IMR-90 (cell line): ENCODE measurements at places on chromosomes 1 and 21. TPM values are rescaled to one million over a fixed set of nuclear protein-coding genes. Genes with fewer than 3 reads are reported as not detected.
A peak's percentile ranks its signal among the peaks of the same experiment; 100 is the strongest.

DNA sequence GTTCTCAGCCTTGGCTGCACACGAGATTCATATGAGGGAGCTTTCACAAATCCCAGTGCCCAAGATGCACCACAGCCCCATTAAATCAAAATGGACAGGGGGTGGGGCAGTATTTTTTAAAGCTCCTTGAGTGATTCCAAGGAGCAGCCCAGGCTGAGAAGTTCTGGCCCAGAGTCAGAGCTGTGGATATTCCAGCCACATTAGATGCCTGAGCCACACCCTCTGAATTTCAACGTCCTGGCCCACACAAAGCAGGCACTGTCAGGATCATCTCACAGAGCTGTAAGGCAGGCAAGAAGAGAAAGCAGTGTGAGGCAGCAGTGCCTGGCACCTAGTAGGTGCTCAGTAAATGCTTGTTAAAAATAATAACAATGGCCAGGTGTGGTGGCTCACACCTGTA, 37.4 kb downstream of the PAX7 start:
- H3K4me3 ChIP-seq, result no peak overlapping the region
- H3K36me3 ChIP-seq, result no peaks in the 10 kb centered on the region
- DNase-seq, result no peak

Gene SPTA1
- not detected in 2 replicates for total RNA-seq

- no peak overlapping the region for H3K27ac ChIP-seq
- H3K27me3 ChIP-seq, result no peaks in the 10 kb centered on the region
- DNase-seq, result no peak
- H3K4me3 ChIP-seq, result no peak overlapping the region
- no peaks in the 10 kb centered on the region for H3K36me3 ChIP-seq
Observed at GRCh38 chr1:72915581-72915980, 633.2 kb upstream of the NEGR1 start.

DNA sequence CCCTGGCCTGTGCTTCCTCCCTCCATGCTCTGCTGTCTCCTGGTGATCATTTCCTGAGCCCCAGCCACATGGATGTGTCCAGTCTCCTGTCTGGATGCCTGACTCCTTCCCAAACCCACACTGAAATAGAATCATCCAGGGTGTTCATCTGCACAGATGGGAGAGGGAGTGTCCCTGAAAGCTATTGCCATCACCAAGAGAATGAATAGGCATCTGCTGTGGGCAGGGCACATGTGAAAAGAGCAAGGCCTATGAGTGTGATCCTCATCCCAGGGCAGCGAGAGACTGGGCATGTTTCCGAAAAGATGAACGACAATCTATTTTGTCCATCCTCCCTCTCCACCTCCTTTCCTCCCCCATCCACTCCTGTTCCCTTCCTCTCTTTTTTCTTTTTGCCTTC, 5.0 kb downstream of the IGSF21 start:
- no peak overlapping the region for H3K4me3 ChIP-seq
- H3K27me3 ChIP-seq, result peaks cover 36% of the 10 kb centered on the region
- no peak overlapping the region for H3K27ac ChIP-seq

DNA sequence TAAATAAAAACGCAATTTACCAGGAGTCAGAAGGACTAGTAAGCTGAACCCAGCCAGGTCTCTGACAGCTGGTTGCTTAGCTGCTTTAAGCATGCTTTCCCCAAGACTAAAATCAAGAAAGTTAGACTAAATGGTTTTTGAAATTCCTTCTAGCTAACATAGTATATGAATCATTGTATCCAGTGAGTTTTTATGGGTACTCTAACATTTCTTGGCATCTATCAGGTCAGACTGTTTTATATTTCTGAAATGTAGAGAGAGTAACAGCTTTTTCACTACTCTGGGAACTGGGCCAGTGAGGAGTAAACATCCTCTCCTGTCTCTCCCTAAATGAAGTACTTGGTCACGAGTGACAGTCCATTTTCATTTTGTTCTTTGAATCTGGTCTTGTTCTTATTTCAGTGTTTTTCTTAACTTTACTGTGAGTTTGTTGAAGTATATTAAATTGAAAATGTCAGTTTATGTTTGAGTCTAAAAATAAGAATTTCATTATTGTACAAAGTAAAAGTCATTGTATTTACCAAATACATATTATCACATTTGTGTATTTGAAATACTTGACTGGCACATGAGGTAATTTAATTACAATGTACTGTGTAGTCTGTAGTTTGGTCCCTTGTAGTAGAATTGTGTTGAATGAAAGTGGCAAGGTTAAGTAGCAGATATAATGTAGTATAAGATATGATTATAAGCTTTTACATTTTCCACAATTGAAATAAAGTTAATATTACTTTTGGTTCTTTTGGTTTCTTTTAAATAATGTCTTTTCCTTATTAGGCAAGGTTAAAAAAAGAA, 47.6 kb downstream of the PKN2 start:
- peaks cover 4% of the 10 kb centered on the region; the same call in 1 of the 2 replicates for H3K36me3 ChIP-seq
- H3K27ac ChIP-seq, result no peak overlapping the region
- peak; percentile 97 for DNase-seq
- H3K27me3 ChIP-seq, result no peaks in the 10 kb centered on the region
- peak overlapping the region; percentile 7; the same call in 1 of the 2 replicates for H3K4me3 ChIP-seq
- peaks cover 5% of the 10 kb centered on the region for H3K4me1 ChIP-seq

DNA sequence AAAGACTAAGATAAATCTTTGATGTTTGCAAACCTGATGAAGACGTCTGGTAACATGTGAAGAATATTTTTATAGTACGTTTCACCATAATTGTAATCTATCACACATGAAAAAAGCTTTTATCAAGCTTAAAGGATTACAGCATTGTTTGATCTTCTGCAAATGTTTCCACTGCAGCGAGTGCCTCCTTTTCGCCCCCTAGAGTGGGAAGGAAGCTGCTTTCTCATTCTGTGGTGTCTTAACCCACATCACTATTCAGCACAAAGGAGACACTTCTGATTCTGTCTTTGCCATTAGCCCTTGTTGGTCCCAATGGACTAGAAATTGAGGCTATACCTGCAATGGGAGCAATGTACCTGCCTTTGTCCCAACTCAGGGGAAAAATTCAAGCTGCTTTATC, 46.0 kb upstream of the IL12RB2 start:
- no peaks in the 10 kb centered on the region for H3K4me1 ChIP-seq
- H3K27me3 ChIP-seq, result peaks cover 2% of the 10 kb centered on the region
- H3K36me3 ChIP-seq, result no peaks in the 10 kb centered on the region
- no peak for DNase-seq

DNA sequence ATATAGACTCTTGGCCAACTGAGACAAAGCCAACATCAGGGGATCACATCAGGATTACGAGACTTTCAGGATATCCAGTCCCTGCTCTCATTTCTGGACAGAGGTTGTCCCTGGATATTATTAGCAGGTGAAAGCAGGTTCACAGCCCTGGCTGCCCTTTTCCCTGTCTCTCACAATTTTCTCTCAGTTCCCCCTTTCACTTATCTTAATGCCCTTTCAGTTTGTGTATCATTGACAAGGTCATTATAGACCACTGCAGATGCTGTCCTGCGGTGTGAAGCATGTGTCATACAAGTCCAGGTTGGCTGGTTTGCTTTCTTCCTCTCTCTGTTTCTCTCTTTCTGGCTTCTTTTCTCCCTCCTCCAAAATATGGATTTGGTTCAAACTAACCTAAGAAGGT, 2.1 kb upstream of the KLHDC9 start:
- H3K27ac ChIP-seq, result no peak overlapping the region
- H3K36me3 ChIP-seq, result peaks cover 3% of the 10 kb centered on the region; the same call in 1 of the 2 replicates
- DNase-seq, result no peak

DNA sequence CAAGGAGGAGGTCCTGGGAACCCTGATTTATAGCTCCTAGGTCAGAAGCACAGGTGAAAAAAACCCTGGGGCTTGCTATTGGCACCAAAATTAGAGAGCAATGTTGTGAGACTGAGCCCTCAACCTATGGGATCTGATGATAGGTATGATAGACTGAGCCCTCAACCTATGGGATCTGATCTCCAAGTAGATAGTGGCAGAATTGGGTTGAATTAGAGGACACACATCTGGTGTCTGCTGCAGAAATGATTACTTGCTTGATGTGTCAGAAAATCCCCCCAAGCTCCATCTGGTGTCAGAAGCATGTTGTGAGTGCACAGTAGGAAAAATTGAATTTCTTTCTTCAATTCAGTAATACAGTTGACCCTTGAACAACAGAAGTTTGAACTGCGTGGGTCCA, 62.4 kb downstream of the MAP3K21 start:
- H3K27me3 ChIP-seq, result no peaks in the 10 kb centered on the region; the same call in 1 of the 2 replicates
- no peak overlapping the region for H3K4me3 ChIP-seq
- H3K27ac ChIP-seq, result no peak overlapping the region
- H3K4me1 ChIP-seq, result no peaks in the 10 kb centered on the region

DNA sequence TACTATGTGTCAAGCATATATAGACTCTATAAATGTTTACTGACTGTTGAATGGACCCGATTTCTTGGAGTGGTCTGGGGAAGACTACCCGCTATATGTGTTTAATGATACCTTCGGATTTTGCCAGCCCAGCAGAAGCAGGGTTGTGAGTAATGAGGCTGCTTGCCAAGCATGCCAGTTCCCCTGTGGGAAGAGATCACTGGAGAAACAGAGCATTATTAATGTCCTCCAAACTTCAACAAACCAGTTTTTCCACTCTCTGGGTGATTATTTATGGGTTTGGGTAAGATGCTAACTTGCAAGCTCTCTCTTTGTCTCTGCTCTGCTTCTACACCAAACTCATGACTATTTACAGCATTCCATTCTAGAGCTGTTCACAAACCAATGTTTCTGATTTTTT, 25.1 kb upstream of the PHGDH start:
- no peak for DNase-seq
- no peaks in the 10 kb centered on the region for H3K36me3 ChIP-seq
- no peaks in the 10 kb centered on the region for H3K4me1 ChIP-seq
- H3K27me3 ChIP-seq, result peaks cover 15% of the 10 kb centered on the region

DNA sequence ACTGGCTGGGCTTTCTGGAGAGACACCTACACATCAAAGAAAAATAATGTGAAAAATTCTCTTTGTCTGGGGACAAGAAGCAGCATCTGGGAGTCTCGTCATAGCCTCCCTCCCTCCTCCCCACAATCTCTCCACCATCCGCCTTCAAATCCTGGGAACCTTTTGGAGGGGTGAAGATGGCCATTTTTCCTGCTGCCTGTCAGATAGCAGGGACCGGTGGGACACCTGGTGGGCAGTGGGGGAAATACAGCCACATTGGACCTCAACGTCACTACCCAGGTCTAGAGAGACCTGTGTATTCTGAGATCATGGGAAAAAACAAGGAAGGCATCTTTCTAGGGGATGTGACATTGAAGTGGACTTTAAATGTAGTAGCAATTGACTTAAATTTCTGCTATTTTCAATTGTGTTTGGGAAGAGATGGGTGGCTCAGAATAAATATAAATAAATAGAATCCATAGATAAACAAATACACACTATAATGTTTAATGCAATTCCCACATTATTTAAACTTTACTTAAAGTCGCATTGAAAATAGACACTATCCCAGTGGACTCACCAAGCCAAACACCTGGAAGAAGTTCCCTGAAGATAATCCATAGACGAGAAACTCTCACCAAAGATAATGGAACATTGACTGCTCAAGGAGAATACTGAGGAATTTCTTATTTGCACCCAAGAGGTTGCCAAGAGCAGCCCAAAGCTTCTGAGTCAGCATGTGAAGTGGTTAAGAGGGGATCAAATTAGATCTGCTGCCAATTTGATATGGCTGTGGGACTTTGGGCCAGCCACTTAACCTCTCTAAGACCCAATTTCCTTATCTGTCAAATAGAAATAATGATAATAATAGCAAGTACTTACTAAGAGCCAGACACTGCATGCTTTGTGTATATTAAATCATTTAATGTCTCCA, 147.6 kb upstream of the CAMK1G start:
- H3K27me3 ChIP-seq, result peaks cover 5% of the 10 kb centered on the region
- H3K27ac ChIP-seq, result no peak overlapping the region
- no peaks in the 10 kb centered on the region for H3K36me3 ChIP-seq
- H3K4me1 ChIP-seq, result 0 out of 2 replicates have a peak, but pooled peaks cover 1% of the 10 kb centered on the region
- H3K4me3 ChIP-seq, result no peak overlapping the region

DNA sequence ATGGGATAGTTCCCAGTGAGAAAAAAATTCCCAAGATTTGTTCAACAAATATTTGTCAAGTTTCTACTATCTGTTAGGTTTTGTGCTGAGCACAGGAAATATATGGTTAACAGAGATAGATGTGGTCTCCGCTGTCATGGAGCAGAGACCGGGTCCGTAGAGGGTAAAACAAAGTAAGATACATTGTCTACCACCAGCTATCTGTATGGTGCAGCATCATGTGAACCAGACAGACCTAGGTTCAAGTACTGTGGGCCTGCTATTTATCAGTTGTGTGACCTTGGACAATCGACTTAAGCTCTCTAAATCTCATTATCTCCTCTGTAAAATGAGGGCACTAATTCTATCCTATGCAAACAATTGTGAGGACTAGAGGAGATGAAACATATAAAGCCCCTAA, 109.8 kb downstream of the DUSP10 start:
- no peaks in the 10 kb centered on the region for H3K27me3 ChIP-seq
- no peak for DNase-seq
- H3K36me3 ChIP-seq, result no peaks in the 10 kb centered on the region
- H3K27ac ChIP-seq, result no peak overlapping the region

DNA sequence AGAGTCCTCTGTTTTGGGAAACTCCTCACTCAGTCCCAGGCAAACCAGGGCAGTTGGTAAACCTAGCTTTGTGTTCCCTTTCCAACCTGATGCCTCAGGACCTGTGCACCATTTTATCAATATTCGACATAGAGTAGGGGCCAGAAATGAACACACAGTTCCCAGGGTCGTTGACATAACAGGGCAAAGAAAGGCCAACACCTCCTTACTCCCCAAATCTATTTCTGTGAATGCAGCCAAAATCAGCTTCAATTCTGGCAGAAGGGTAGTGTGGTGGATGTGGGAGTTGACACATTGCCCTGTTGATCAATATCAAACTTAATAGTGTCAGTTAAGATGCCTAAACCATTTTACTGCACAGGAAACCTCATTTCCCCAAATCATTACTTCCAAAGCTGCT, 104.6 kb upstream of the SPATA6 start:
- DNase-seq, result no peak
- no peak overlapping the region for H3K4me3 ChIP-seq
- H3K36me3 ChIP-seq, result no peaks in the 10 kb centered on the region
- no peaks in the 10 kb centered on the region; the same call in 1 of the 2 replicates for H3K27me3 ChIP-seq
- H3K27ac ChIP-seq, result no peak overlapping the region

- H3K27me3 ChIP-seq, result peaks cover 12% of the 10 kb centered on the region; the same call in 1 of the 2 replicates
- H3K4me1 ChIP-seq, result peaks cover 2% of the 10 kb centered on the region; the same call in 1 of the 2 replicates
- no peak overlapping the region for H3K4me3 ChIP-seq
- H3K27ac ChIP-seq, result no peak overlapping the region
- DNase-seq, result no peak
- H3K36me3 ChIP-seq, result peaks cover 19% of the 10 kb centered on the region
Observed at GRCh38 chr1:2505461-2505994, 20.9 kb downstream of the PANK4 start.

Gene BARHL2
- total RNA-seq, result not detected in 2 replicates

- H3K36me3 ChIP-seq, result no peaks in the 10 kb centered on the region
- H3K27me3 ChIP-seq, result peaks cover 8% of the 10 kb centered on the region
- DNase-seq, result no peak
- H3K4me3 ChIP-seq, result no peak overlapping the region
Observed at GRCh38 chr1:246820666-246821065, 96.5 kb downstream of the SCCPDH start.
